ENCODE measurements at places on chromosomes 1 and 21. TPM values are rescaled to one million over a fixed set of nuclear protein-coding genes. Genes with fewer than 3 reads are reported as not detected.

DNA sequence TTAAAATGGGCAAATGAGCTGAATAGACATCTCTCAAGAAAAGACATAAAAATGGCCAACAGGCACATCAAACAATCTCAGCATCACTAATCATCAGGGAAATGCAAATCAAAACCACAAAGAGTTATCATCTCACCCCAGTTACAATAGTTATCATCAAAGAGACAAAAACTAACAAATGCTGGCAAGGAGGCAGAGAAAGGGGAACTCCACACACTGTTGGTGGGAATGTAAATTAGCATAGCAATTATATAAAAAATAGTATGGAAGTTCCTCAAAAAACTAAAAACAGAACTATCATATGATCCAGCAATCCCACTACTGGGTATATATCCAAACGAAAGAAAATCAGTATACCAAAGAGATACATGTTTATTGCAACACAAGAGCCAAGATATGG is 68.7 kb downstream of the DENND1B start:
- H3K4me3 ChIP-seq = no peak overlapping the region
- no peak for DNase-seq

- no peaks in the 10 kb centered on the region for H3K27me3 ChIP-seq
- H3K4me3 ChIP-seq = no peak overlapping the region
Measured at GRCh38 chr1:234309243-234309597, 64.0 kb upstream of the COA6 start.

DNA sequence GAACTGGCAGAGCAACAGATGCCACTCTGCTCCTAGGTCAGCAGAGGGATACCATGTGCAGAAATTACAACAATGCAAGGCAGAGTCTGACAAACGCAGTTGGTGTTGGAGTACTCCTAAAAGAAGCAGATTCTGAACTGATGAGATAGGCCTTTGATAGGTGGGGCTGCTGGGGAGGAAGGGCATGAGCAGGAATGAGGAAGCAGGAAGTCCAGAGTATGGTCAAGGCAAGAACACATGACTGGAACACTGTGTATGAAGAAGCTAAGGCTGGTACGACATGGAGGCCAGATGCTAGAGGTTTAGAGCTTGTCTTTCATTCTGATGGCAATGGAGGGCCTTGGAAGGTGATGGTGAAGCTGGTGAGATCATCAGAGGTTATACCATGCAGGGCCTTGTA is 11.5 kb upstream of the THRAP3 start:
- no peaks in the 10 kb centered on the region for H3K27me3 ChIP-seq
- H3K27ac ChIP-seq = no peak overlapping the region
- no peak overlapping the region for H3K4me3 ChIP-seq
- no peaks in the 10 kb centered on the region for H3K36me3 ChIP-seq
- H3K4me1 ChIP-seq = no peaks in the 10 kb centered on the region
- no peak for DNase-seq

DNA sequence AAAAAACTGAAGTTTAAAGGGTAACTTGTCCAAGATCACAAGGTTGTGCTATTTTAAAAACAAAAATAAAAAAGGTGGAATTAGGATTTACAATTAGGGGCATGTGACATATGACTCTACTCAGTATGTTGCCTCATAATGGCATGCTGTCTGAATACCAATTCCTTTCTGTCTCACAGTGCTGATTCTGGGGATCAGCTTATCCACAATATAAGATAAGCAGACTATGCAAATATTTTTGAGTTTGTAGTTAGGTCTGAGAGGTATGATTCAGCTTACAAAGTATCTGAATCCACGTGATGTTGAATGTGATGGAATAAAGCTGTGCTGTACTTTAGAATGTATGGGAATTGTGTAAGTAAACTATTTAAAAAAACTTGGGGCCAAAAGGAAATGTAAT is 216.6 kb downstream of the HHIPL2 start:
- no peak overlapping the region for H3K4me3 ChIP-seq
- H3K27me3 ChIP-seq = no peaks in the 10 kb centered on the region
- H3K27ac ChIP-seq = no peak overlapping the region
- no peaks in the 10 kb centered on the region for H3K36me3 ChIP-seq
- H3K4me1 ChIP-seq = no peaks in the 10 kb centered on the region
- DNase-seq = no peak

DNA sequence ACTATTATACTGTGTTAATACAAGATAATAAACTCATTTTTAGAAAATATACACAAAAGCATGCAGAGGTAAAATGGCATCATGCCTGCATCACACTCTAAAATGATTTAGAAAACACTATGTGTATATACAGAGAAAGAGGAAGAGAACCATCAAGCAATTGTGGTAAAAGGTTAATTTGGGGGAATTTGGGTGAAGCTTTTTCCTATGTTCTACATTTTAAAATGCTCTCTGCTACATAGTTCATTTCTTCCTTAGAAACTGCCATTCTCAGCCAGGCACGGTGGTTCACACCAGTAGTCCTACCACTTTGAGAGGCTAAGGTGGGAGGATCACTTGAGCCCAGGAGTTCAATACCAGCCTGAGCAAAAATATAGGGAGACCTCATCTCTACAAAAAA is 44.1 kb downstream of the GON4L start:
- H3K4me3 ChIP-seq = no peak overlapping the region
- H3K4me1 ChIP-seq = no peaks in the 10 kb centered on the region
- DNase-seq = no peak
- peaks cover 17% of the 10 kb centered on the region for H3K36me3 ChIP-seq

DNA sequence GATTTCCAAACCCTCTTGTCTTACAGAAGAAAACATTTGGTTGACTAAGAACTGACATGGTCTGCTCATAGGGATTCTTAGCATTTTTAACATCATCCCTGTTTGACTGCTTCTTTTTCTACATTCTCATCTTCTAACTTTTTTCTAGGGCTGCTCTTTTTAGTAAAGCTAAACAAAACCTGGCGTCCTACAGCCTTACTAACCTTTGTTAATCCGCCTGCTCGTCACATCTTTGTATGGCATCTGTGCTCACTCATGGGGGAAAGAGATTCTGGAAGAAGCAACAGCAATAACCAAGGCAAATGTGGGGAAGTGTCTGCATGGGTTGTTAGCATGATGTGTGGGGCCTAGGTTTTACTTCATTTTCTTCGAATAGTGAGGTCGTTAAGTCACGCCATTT is 92.0 kb downstream of the KIF1B start:
- no peak for DNase-seq
- no peaks in the 10 kb centered on the region for H3K27me3 ChIP-seq
- peaks cover 9% of the 10 kb centered on the region for H3K36me3 ChIP-seq
- no peak overlapping the region for H3K27ac ChIP-seq

DNA sequence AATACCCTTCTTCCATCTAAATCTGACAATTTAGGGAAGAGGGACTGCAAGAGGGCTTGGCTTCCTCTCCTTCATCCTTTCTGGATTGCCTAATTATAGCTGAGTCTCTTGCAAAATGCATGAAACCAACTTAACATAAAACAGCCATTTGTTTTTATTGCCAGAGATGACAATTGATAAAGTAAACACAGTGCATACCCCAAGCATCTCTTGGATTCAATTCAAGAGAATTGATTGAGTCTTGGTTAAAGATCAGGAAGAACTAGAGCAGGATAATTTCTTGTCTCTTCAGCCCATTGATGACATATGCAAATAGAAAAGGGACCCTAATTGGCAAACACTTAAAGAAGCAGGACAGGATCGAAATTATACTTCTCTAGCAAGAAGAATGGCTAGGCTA is 617.1 kb upstream of the PTBP2 start:
- H3K4me1 ChIP-seq = no peaks in the 10 kb centered on the region
- no peak for DNase-seq
- H3K4me3 ChIP-seq = no peak overlapping the region
- H3K27me3 ChIP-seq = no peaks in the 10 kb centered on the region
- H3K36me3 ChIP-seq = no peaks in the 10 kb centered on the region
- H3K27ac ChIP-seq = no peak overlapping the region

The LCE1B gene
- total RNA-seq = not detected

DNA sequence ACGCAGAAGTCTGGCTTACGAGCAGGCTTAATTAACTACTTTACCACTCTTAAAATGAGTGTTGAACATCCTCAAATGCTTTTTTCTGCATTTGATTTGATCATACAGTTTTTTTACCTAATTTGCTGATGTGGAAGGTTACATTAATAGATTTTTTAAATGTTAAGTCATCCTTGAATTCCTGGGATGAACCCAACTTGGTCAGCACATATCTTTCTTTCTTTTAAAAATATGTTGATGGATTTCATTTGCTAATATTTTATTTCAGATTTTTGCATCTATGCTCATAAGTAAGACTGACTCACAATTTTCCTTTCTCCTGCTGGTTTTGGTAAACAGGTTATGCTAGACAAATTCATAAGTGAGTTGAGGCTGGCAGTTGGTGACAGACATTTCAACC is 82.9 kb downstream of the LHX4 start:
- H3K4me3 ChIP-seq = no peak overlapping the region
- no peak overlapping the region for H3K27ac ChIP-seq
- no peak for DNase-seq
- H3K36me3 ChIP-seq = peaks cover 4% of the 10 kb centered on the region
- no peaks in the 10 kb centered on the region for H3K4me1 ChIP-seq
- no peaks in the 10 kb centered on the region for H3K27me3 ChIP-seq

The KRTAP11-1 gene
- total RNA-seq = not detected

GRCh38 chr1:172770071-172770470 is 111.2 kb downstream of the FASLG start:
- H3K36me3 ChIP-seq = no peaks in the 10 kb centered on the region
- H3K27ac ChIP-seq = no peak overlapping the region
- no peaks in the 10 kb centered on the region for H3K4me1 ChIP-seq

- DNase-seq = no peak
- H3K4me3 ChIP-seq = no peak overlapping the region
- H3K27ac ChIP-seq = no peak overlapping the region
- peaks cover 10% of the 10 kb centered on the region for H3K4me1 ChIP-seq
- no peaks in the 10 kb centered on the region for H3K27me3 ChIP-seq
Measured at GRCh38 chr1:88982055-88982454, 10.4 kb downstream of the KYAT3 start.

- no peaks in the 10 kb centered on the region for H3K27me3 ChIP-seq
- no peak overlapping the region for H3K27ac ChIP-seq
- no peak overlapping the region for H3K4me3 ChIP-seq
Measured at GRCh38 chr1:221947731-221948130, 205.8 kb upstream of the DUSP10 start.

- H3K27ac ChIP-seq = no peak overlapping the region
- H3K27me3 ChIP-seq = no peaks in the 10 kb centered on the region
- H3K36me3 ChIP-seq = no peaks in the 10 kb centered on the region
- H3K4me1 ChIP-seq = peaks cover 22% of the 10 kb centered on the region
- DNase-seq = no peak
Measured at GRCh38 chr1:176765608-176766007, 302.6 kb downstream of the PAPPA2 start.

DNA sequence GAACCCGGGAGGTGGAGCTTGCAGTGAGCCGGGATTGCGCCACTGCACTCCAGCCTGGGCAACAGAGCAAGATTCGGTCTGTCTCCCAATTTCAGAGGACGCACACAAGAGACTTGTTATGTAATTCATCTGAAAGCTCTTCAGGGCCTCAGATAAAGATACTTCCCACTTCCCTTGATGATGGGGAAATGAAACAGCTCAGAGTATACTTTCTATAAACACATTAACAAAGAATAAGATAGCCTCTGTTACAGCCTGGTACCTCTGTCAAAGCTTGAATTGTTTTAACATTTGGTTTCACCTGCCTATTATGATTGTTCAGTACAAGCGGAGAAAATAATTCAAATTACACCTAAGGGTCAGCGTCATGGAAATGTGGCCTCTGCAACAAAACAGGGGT is 622.9 kb upstream of the ADGRL4 start:
- no peaks in the 10 kb centered on the region for H3K4me1 ChIP-seq
- H3K27ac ChIP-seq = no peak overlapping the region
- H3K27me3 ChIP-seq = no peaks in the 10 kb centered on the region
- DNase-seq = no peak

GRCh38 chr1:61942856-61943255 is 200.6 kb downstream of the PATJ start:
- H3K4me3 ChIP-seq = no peak overlapping the region
- H3K27me3 ChIP-seq = no peaks in the 10 kb centered on the region
- H3K4me1 ChIP-seq = no peaks in the 10 kb centered on the region
- DNase-seq = no peak
- H3K36me3 ChIP-seq = no peaks in the 10 kb centered on the region

The RBM11 gene
- 0.19 TPM for total RNA-seq

GRCh38 chr1:112735752-112736151 is 20.6 kb upstream of the PPM1J start:
- H3K27me3 ChIP-seq = no peaks in the 10 kb centered on the region
- no peaks in the 10 kb centered on the region for H3K36me3 ChIP-seq
- H3K27ac ChIP-seq = no peak overlapping the region
- no peaks in the 10 kb centered on the region for H3K4me1 ChIP-seq
- H3K4me3 ChIP-seq = no peak overlapping the region

DNA sequence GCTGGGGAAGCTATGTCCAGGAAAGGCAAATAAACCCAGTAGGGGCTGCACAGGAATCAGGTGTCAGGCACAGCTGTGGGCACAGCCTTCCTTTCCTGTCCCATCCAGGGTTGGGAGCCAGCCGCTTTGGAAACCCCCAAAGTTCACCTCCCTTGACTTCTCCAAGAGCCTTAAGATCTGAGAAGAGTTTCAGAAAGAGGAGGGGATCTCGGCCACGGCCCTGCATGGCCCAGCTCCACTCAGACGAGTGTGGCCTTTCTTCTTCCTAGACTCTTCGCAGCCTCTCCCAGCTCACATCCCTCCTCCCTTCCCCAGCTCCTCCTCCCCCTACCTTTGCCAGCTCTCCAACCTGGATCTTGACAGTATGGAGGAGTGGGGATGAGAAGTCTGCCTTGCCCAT is 36.7 kb downstream of the RHBG start:
- no peak for DNase-seq
- no peak overlapping the region for H3K27ac ChIP-seq
- no peaks in the 10 kb centered on the region for H3K36me3 ChIP-seq
- no peaks in the 10 kb centered on the region for H3K27me3 ChIP-seq

The SELENBP1 gene
- total RNA-seq = 152 TPM

GRCh38 chr1:151157067-151157531 is 650 bp downstream of the TNFAIP8L2 start:
- H3K27ac ChIP-seq = peak overlapping the region; percentile 58
- H3K27me3 ChIP-seq = no peaks in the 10 kb centered on the region
- peaks cover 35% of the 10 kb centered on the region for H3K36me3 ChIP-seq
- no peak overlapping the region for H3K4me3 ChIP-seq
- peaks cover 3% of the 10 kb centered on the region for H3K4me1 ChIP-seq

GRCh38 chr1:30950053-30950452 is 41.5 kb upstream of the SDC3 start:
- no peak for DNase-seq
- H3K4me3 ChIP-seq = no peak overlapping the region

The SHISAL2A gene
- 0.14 TPM for total RNA-seq

The LAMC2 gene
- total RNA-seq = 0.42 TPM

DNA sequence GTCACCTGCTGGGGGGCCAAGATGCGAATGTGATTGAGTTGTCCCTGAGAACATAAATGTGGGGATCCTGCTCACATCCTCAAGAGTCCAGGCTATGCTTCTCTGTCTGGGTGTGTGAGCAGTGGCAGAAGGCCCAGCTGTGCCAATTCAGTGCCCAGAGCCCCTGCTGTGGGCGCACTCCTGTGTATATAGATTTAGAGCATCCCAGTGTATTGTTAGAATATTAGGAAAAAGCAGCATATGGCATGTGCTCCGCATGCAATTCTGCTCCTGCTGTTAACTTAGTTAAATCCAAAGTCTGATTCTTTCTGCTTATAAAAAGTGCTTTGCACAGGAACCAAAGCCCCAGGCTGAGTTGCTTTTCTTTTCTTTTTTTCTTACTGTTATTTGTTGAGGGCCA is 37.8 kb downstream of the FAM78B start:
- no peaks in the 10 kb centered on the region for H3K4me1 ChIP-seq
- no peak overlapping the region for H3K4me3 ChIP-seq
- H3K27me3 ChIP-seq = no peaks in the 10 kb centered on the region
- no peak for DNase-seq

All from liver (tissue), 10 donors.